ENCODE measurements at places on chromosomes 11 and 22.
A peak's percentile ranks its signal among the peaks of the same experiment; 100 is the strongest.

DNA sequence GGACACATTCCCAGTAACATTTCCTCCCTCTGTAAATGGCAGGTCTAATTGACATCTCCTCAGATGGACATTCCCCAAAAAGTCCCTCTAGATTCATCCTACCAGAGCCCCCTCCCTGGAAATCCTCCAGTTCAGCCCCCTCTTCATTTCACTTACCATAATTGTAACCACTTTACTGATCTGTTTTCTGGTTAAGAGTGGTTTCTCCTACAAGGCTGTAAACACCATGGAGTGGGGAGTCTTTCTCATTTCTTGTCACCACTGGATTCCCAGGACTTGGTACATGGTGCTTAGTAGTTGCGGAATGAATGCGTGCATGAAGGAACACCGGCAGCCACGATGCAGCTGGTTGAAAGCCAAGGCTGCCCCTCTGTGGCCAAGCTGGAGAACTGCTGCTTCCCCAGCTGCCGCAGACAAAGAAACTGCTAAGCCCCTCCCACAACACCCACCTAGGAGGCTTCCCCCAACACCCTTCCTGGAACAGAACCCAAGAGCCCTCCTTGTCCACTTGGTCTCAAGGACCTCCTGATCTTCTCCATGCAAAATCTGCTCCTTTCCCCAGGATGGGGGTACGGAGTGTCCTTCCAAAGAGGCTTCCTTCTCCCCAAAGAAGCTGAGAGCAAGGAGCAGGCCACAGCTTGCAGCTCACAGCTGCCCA is 18.6 kb upstream of the SCARF2 start:
- peak; percentile 81 for DNase-seq

- DNase-seq: no peak
Observed at GRCh38 chr22:22706253-22706915, 62.0 kb downstream of the GGTLC2 start.

GRCh38 chr11:106159836-106160235 is 82.4 kb downstream of the AASDHPPT start:
- no peak for DNase-seq

DNA sequence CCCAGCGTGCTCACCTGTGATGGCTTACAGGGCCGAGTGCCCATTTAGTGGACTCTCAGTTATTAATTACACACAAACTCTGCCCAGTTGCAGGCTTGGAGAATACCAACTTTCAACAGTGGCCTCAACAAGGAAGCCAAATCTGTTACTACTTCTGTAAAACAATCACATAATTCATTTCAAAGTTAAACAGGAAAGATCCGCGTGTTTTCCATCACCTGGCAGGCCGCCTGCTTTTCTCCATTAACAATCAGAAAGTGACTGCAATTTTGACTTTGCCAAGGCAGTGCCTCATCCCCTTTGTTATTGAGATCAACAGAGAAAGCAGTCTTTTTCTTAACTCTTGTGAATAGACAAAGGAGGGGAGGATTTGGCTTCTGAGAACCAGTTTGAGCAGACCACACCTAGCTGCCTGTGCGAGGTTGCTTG is 77.7 kb downstream of the BARX2 start:
- no peak for DNase-seq

DNA sequence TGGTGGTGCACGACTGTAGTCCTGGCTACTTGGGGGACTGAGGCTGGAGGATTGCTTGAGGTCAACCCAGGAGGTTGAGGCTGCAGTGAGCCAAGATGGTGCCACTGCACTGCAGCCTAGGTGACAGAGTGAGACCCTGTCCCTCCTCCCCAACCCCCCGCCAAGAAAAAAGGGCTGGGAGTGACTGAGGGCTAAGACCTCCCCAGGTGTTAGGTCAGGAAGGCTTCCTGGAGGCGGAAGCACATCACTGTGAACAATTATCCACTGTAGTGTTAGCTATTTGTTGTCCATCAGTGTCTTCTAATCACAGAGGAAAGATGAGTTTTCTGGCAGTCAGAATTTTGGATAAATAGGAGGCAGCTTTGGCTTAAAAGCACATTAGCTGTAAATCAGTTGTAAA is 8.8 kb downstream of the YDJC start:
- no peak for DNase-seq

GRCh38 chr22:17990147-17990546 is 34.2 kb downstream of the MICAL3 start:
- DNase-seq: no peak

DNA sequence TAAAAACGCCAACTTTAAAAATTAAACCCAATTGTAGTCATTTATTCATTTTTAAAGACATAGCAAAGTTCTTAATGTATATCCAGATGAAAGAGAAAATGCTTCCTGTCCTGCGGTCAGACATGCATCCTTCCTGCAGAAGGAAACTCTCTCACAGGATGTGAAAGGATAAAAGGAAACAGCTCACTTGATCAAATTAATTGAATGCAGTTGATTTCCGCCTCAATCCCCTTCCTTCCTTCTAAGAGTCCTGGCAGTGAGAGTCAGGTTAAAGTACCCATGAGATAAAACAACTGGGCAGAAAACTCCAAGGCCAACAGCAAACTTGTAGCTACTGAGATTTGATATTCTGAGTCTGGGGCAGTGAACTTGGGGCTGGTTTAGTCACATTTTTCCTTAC is 38.5 kb downstream of the CWC15 start:
- no peak for DNase-seq

DNA sequence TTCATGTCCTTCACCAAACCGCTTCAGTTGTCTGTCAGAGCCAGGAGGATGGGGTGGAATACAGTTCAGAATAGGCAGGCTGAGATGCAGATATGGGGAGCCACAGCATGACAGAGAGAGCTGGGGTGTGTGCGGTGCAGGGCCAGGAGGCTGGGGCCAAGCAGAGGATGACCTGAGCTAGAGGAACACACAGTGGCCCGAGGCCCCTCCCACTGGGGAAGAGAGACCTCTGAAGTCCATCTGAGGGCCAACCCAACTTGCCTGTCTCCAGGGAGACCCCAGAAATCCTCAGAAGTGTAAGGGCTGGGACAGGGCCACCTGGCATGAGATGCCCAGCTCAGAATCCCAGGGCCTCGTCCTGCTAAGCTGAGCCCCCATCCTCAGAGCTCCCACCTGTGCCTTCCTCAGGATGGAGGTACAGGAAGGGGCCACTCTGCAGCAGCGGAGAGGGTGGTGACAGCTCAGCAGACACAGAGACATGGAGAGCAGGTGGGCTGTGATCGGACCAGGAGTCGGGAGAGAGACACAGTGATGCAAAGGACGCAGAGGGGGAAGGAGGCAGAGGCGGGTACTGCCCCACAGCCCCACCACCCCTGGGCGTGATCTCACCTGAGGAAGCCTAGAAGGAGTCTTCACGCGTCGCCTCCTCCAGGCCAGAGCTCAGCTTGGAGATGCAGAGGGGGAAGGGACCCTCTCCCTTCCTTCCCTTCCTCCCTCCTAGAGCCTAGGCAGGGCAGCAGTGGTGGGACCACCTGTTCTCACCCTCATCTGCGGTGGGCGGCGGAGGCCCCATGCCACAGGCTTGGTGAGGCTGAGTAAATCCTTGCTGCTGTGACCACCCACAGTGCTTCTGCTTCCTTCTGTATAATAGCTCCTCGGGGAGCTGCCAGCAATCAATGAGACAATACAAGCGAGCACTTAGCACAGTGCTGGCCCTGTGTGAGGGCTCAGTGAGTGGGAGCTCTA is 9.1 kb upstream of the TUB start:
- DNase-seq: no peak

- DNase-seq: peak; percentile 62
Observed at GRCh38 chr22:19291218-19291579, 320 bp downstream of the CLTCL1 start.

GRCh38 chr11:60307507-60308195 is 19.4 kb upstream of the MS4A6E start:
- no peak for DNase-seq

DNA sequence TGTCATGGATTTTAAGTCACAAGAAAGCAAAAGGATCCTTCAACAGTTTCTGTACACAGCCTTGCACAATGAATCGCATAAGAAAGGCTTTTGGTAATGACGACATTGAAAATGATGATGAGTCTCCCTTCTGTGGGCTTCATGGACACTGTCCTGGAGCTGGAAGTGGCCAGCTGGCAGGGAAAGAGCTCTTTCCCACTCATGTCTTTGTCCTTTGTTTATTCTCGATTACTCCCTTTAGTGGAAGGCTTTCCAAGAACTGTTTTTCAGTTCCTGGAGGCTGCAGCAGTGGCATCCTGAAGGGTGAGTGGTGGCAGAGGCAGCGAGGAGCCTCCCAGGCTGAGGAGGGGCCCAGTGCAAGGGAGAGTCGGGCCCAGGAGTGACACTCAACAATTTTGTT is 505.2 kb downstream of the NTM start:
- DNase-seq: no peak

DNA sequence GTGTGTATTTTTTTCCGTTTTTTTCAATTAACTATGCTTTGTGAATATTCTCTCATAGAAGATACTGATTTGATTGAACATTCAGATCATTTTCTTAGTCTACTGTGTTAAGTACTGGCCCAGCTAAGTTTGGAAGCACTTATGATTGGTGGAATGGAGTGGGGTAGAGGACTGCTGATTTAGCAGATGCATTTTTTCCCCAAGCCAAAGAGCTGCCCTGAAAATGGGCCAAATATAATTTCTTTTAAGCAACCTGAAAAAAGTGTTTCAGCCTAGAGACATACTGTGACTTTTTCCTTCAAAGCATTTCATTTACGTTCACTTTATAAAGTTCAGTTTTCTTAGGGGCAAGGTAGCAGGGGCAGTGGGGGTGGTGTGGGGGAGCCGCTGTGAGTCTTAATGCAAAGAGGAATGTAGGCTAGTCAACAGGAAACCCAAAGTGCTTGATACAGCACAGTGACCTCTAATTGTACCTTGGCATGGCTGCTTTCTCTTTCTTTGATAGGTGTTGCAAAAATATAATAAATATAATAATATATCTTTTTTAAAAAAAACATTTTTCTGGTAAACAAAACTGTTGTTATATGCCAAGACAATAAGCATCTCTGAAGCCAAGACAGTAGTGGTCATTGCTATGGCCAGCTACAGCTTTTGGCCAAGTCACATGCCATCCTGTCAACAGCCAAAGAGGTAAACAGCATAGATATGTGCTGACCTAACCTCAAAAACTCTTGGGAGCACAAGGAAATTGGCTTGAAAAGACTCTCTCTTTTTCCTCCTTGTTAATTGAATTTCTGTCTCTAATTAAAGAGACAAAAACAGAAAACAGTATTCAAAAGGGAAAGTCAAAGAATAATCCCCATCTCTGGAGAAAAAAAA is 58.8 kb downstream of the LIF start:
- no peak for DNase-seq

- DNase-seq: no peak
Observed at GRCh38 chr11:19792510-19792909, 79.9 kb downstream of the NAV2 start.

- DNase-seq: no peak
Observed at GRCh38 chr22:42074132-42074811, at the start of gene PHETA2. Gene PHETA2, plus strand, starts transcription at chr22:42074248. Its CDS starts 3,046 bp downstream, at chr22:42077294.

DNA sequence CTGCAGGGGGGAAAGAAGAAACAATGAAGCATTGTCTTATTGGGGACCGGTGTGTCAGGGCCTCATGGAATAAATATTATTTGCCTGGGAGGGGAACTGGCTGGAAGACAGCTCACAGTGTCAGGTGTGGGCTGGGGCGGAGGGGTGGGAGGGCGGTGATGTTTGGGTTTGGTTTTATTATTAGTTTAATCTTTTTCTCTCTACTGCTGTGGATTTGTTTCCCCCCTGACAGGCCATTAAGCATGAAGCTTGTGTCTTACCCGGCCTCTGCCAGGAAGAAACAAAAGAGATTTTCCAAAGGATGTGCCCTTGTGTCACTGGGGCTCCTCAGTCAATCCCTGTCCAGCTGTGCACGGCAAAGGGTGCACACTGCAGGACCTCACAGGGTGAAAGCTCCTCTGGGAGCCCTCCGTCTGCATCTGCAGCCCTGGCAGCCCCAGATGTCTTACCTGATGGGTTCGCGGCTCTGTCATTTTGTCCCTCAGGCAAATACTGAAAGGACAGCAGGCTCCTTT is 203.1 kb upstream of the TMEM45B start:
- no peak for DNase-seq

- no peak for DNase-seq
Observed at GRCh38 chr22:37626144-37626543, 13.3 kb upstream of the SH3BP1 start.

DNA sequence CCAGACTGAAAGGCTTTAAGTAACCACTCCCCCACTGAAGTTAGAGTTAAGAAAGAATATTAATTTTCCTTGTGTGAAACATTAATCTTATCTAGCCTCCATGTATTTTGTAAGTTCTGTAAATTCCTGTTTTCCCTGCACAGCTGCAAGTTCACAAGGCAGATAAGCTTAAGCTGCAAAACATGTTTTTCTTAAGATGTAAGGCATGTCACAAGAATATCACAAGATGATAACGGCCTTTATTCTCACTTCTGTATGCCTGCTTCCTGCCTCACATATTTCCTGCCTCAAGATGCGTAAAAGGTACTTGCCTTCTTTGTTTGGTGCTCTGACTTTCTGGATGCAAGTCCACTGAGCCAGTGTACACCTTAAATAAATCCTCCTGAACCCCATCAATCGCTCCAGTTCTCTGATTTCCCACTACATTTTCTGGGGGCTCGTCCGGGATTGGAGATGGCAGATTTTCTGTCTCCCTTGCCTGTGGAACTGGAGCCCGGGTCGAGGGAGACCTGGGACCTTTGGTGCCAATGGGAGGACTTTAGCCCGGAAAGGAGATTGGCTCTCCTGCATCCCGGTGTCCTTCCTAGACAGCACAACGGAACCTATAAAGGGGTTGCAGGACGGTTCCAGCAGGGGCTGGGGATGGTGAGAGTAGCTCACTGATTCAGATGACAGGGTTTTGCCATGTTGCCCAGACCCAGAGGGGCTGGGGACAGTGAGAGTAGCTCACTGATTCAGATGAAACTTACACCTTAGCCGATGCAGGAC is 30.2 kb downstream of the PPARA start:
- DNase-seq: no peak

All from NB4 (cell line).